Caudate nucleus (tissue), 63 donors: ENCODE measurements at places on chromosomes 13 and 19.

GRCh38 chr19:15549581-15549980, 41.3 kb downstream of the CYP4F22 start:
- DNase-seq = no peak

- DNase-seq = no peak
These were observed 541 bp upstream of the RSPH6A start for GRCh38 chr19:45815481-45816216.

- no peak for DNase-seq
These were observed 420.5 kb downstream of the FGF9 start for GRCh38 chr13:22091222-22091970.

GRCh38 chr19:22814124-22814523, 18.0 kb upstream of the ZNF723 start:
- DNase-seq = no peak

GRCh38 chr13:46372071-46372470, 15.0 kb downstream of the RUBCNL start:
- no peak for DNase-seq

DNA sequence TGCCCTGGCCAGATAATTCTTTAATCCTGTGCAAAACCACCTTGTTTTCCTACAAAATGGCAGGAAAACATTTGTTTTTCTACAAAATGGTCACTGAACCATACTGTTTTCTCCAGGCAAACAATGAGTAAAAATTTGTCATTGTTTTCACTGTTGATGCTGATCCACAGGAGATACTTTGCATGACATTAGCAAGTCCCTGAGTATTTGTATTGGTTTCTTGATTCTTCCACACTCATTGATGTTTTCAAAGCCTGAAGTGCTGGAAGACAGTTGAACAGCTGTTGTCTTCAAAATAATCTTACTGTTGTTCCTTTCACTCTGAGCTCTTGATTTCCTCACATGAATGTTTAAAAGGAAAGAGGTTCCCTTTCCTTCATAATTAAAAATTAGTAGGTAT, 123.1 kb upstream of the HTR2A start:
- no peak for DNase-seq

DNA sequence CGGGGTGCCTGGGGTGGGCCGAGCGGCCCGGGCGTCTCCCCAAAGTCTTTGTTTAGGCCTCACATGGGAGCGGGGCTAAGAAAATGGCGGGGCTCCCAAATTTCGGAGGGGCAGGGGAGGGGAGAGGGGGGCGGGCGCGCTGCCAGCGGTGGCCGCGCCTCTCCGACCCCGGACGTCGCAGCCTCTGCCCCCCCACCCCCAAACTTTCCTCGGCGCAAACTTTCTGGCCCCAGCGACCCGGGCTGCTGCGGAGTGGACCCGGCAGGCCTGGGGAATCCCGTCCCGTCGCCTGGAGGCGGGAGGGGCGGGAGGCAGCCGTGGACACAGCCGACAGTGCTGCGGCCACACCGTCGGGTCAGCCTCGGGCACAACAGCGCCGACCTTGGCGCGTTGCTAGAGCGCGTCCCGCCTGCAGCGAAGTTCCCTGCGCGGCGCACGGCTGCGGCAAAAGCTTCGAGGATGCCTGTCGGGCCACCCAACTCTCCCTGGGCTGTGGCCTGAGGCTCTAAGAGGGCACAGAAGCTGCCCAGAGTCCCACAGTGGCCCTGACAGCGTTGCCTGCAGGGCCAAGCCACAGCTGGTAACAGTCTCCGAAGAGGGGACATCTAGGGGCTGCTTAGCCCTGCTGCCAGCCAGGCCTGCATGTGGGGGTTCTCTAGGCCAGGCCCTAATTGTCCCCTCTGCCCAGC, 1.3 kb downstream of the NFIX start:
- DNase-seq = no peak

DNA sequence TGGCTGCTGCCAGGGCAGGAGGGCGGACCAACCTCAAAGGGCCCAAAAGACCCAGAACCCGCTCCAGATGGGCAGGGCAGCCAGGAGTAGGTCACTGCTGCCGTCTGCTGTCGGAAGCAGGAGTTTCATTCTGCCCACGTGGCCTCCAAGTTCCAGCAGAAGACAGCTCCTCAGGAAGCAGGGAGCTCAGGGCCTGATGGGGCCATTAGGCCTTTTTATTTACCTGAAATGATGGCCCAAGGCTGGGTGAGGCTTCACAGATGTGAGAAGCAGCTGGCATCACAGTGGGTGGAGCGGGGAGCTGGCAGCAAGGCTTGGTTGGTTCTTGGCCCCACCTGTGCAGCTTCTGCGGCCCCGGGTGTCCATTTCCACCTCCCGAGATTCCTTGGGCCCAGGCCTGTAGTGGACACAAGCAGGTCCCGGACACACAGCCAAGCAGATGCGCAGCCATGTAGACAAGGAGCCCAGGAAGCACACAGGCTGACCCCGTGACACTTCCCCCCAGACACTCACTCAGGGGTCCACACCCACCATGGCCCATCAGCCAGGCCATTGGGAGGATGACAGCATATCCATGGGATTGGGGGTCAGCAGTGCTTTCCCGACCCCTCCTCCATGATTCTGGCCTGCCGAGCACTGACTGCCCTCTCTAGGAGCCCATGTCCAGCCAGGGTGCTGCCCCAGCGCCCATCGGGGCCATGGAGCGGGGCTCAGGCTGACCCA, 26.4 kb downstream of the C13orf46 start:
- peak; percentile 26 for DNase-seq

DNA sequence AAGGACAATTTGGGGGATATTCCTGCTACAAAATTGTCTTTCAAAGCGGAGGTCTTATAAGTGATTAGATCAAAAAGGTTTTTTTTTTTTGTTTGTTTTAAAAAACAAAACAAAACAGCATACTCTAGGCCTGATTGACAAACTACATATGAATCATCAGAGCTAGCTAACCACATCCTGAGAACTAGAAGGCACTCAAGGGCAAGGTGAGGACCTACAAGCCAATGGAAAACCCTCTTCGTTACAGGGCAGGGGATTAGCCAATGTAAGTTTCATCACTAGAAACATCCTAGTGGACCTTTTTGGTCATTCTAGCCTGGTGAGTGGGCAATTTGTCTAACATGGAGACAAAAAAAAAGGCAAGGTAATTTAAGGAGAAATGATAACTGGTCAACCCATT, 428.6 kb downstream of the RFC3 start:
- no peak for DNase-seq

GRCh38 chr19:8639821-8640401, 9.5 kb downstream of the NFILZ start:
- no peak for DNase-seq

- no peak for DNase-seq
These were observed 18.9 kb downstream of the KDM4B start for GRCh38 chr19:4987692-4988370.

DNA sequence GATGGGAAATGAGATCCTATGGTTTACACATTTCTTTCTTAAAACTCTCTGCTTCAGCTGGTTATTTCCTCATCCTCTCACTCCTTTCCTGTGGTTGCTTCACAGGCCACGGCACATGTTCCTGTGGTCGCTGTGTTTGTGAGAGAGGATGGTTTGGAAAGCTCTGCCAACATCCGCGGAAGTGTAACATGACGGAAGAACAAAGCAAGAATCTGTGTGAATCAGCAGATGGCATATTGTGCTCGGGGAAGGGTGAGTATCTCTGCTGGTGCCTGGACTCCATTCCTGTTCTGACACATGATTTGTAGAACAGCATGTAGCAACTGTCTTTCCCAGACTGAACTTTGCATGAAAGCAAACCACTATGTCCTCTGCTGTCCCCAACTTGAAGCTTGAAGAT, 254.2 kb downstream of the ITGBL1 start:
- no peak for DNase-seq

DNA sequence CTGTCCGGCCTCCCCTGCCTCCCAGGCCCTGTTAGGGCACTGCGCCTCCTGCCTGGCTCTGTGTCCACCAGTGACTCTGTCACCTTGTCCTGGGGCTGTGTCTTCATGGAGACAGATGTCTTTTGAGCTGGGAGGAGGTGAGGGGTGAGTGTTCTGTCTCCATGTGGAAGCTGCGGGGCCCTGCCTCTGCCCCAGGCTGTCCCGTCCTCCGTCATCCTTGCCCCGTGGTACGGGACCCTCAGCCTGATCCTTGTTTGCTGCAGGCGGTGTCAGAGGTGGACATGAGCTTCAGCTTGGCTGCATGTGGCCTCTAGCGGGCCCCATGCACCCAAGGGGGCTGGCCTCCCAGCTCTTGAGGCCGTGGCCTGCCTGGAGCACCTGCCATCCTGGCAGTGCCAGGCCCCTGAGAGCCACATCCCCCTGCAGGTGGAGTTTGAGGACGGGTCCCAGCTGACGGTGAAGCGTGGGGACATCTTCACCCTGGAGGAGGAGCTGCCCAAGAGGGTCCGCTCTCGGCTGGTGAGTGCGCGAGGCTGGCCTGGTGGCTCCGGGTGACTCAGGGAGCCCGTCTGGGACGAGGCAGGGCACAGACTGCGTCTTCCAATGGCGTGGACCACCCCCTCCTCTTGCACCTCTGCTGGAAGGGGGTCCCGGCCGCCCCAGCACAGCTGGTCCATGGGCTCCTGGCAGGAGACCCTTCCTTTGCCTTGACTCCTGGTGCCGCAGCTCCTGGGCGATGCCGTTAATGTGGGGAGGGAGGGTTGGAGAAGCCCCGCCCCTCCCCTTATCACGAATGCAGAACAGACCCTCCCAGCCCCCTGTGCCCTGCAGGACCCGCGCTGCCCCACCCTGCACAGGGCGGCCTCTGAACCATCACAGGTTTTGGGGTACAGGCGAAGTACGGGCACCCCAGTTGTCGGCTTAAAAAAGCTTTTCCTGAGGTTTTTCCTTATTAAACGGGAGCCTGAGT, 181.3 kb downstream of the KDM4B start:
- DNase-seq = no peak

DNA sequence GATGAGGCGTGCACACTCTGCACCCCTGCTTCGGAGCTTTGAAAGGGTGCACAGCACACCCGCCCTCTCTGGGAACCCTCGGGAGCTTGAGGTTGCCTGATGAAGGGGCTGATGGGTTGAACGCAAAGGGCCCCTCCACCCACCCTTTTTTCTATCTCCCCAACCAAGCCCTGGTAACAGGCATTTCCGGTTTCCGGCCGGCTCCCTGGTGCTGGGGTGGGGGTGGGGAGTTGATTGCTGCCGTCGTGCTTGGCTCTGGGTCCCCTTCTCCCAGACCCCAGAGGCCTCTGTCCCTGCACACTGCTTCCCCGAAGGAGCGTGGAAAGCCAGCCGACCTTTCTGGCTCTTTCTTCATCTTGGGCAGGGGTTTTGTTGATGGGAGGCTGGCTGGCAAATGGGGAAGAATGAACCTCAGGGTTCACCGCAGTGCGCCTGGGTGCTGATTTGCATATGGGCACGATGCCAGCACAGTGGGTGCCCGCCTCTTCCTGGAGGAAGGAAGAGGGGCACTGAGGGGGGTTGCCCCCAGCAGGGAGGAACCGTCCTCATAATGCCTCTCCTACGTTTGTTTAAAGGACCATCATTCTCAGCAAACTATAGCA, 29.1 kb downstream of the VAV1 start:
- DNase-seq = no peak
